Islet precursor cell (in vitro differentiated cells): ENCODE measurements at places on chromosomes 1 and 21.

- DNase-seq, result peak; percentile 88
These were observed 16.2 kb upstream of the TSNAX start for GRCh38 chr1:231512147-231512698.

DNA sequence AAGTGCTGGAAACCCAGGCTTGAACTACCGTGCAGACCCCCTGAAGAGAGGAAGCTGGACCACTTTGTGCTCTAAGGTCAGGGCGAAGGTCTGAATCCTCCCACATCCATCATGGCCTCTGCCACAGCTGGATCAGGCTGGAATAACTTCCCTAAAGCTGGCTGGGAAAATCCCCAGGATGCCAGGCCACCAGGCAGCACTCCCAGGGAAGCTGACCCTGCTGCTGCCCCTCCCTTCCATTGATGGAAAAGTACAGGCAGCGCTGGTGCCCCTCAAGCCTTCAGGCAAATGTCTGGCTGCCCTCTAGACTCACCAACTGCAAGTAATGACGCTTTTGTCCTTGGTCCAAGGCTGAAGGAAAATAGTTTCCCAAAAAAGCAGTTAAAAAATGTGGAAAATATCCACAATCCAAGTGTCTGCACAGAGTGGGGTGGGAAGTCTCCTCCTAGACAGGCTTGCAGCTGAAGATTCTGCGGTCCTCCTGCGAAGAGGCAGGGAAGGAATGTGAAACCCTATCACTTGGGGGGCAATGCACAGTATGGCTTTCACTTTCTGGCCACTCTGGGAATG, 39.9 kb upstream of the TSPAN2 start:
- DNase-seq, result peak; percentile 53

DNA sequence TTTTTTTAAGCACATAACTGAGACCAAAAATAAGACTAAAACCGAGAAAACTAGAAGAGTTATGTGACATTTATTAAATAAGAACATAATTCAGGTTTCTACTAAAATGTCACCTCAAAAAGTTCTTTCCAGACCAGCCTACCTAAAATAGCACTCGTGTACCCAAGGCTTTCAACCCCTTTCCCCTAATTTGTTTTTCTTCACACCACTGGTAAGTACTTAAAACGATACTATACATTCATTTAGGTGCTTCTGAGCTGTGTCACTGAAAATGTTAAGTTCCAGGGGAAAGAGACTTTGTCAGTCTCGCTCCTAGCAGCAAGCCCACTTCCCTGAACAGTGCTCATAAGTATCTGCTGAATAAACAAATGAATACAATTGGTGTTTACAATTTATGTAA, 6.8 kb downstream of the RRAGC start:
- DNase-seq, result no peak

GRCh38 chr1:8816831-8817411, 519 bp downstream of the RERE start:
- DNase-seq, result peak; percentile 63

DNA sequence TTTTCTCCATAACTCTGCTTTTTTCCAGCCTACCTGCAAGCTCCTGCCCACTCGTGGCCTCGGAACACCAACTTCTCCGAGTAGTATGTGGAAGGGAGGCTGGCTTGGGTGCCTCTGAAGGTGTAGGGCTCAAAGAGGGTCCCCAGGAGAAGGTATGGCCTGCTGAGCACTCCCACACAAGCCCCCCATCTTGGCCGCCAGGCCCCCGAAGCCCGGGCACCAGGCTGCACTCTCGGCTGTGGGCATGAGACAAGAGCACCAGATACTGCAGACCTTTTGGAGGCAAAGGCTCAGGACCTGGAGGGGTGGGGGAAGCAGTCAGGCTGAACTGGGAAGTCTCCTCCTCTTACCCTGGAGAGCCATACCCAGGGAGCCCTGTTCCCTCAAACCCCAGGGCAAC, 1.7 kb downstream of the ZNF692 start:
- DNase-seq, result no peak

DNA sequence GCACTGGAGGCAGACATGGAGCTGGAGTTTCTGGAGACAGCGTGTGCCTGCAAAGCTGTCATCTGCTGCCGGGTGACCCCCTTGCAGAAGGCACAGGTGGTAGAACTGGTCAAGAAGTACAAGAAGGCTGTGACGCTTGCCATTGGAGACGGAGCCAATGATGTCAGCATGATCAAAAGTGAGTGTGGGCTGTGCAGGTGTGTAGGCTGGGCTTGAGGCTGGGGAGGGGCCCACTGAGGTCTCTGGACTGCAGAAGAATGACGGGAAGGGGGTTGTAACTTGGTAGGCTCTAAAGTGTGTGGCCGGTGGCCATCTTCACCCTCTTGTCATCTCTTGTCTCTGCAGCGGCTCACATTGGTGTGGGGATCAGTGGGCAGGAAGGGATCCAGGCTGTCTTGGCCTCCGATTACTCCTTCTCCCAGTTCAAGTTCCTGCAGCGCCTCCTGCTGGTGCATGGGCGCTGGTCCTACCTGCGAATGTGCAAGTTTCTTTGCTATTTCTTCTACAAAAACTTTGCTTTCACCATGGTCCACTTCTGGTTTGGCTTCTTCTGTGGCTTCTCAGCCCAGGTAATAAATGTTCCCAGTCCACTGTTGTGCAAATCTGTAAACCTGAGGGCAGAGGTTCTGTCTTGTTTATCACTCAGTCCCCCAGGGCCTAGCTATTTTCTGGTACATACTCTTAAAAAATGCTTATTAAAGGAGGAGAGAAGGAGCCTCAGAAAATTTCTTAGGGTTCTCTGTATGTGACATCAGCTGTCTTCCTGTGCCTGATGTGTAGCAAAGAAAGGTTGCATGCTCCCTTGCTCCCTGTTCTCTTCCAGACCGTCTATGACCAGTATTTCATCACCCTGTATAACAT, 19.9 kb downstream of the ATP8B2 start:
- no peak for DNase-seq

DNA sequence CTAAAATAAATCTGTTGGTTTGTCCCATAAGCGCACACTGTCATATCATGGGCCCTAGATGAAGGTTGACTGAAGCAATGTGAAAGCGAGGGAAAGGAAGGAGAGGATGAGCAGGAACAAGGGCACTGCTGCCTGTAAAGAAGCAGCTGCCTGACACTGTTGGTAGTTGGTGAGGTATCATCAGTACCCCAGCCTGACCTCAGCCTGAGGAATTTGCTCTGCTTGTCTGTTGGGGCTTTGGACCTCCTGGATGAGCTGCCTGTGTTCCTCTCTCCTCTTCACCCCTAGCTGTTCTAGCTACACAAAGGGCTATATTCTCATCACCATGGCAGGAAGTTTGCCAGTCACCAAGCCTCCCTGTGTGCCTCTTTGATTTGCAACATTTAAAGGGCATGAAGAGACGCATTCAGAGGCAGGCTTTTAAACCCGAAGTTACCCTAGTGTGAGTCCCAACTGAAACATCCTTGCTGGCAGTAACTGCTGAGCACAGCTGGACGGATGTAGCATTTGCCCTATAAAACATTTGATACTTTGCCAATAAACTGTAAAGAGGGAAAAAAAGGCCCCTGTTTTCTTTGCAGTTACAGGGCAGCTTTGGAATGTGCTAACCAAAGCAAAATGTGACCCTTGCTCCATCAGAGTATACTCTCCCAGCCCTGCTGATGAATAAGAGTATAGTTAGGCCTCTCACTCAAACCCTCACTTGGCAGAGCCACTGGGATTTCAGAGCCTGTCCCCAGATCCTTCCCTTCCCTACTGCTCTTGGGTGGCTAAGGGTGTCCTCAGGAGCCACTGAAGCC, 22.2 kb upstream of the SPATA6 start:
- DNase-seq, result no peak

DNA sequence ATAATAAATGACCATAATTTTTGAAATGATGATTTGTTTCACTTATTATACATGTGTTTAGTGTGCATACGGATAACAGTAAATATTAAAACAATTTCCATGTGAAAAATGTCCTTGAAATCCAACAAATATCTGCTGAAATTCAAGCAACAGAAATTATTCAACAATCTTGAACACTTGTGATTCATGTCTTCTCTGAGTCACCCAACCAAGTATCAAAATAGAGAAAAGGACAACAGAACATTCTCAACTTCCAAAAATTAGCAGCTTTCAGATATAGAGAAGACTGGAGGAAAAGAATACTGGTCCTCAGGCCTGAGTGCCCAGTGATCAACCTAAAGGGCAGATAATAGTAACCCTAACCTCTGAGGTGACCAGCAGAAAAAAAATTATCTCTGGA, 90.8 kb downstream of the VAV3 start:
- no peak for DNase-seq

DNA sequence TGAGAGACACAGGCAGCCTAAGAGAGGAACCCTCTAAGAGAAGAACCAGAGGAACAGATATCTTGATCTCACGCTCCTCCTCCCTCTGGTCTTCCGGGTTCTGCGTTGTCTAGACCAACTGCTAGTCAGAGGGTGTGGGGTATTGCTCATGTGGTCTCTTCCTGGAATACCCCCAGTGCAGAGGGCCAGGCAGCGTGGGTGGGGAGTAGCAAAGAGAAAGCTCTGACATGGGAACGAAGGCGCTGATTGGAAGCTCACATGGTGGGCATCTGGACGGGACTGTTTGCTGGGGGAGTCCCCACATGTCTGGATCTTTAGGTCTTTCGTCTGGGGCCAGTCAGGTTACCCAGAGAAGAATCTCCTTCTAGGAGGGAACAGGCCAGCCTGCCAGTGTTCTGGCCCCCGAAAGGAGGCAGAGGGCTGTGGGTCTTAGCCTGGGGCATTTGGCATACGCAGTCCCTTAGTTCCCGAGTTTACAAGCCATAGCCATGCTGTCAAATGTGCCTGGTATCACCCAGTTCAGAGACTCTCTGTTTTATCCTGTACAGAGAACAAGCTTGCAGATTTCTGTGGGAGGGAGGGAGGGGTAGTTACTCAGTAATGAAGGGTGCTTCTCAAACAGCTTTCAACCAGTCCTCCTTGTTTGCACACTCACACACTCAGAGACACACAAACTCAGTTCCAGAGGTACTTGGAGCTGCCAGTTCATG, 18.3 kb upstream of the IL6R start:
- no peak for DNase-seq

DNA sequence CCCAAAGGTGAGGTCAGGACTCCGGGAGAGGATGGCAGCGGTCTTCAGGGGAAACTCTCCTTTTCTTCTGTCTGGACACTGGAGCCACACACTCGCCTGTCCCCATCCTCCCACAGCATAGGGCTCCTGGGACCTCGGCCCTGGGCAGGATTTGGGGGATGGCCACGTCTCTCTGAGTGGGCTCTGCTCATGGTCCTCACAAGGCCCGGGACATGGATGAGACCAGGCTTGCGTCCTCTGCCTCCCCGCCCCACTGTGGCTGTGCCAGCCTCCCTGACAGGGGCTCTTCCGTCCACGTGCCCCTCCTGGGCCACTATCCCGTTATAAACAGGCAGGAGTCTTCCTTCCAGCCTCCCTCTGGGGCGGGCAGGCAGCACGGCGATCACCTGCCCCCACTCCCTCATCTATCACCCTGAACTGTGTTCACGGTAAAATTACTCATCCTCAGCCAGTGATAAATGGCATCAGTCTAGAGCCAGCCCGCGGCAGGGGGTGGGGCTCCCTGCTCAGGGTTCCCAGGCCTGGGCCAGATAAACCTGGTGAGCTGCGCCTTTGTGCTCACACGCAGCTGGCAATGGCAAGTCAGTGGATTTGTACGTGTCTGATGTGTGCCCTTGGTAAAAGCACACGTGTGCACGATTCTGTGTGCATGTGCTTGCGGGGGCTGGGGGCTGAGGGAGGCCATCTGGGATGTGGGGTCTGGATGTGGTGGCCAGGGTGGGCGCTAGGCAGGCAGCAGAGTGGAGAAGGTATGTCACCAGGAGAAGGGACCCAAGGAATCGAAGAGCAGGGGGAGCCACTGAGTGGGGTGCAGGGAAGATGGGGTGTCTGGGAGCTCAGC, 12.6 kb upstream of the SAMD11 start:
- no peak for DNase-seq

DNA sequence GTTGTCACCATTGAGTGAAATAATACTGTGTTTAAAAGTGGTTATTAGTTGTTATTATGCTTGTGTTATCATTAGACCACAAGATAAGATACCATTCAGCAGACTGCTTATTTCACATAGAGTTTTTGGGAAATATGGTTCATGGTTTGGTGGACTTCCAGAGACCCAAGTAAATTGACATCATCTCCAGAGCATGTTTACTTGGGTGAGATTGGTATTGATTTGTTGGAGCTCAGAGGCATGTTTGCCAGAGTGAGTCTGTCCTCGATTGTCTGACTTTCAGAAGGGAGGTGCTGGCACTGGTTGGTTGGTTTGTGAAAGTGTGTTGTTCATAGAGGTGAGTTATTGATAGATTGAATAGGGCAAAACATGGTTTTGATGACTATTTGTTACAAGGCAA, 291.4 kb downstream of the TGFB2 start:
- no peak for DNase-seq

DNA sequence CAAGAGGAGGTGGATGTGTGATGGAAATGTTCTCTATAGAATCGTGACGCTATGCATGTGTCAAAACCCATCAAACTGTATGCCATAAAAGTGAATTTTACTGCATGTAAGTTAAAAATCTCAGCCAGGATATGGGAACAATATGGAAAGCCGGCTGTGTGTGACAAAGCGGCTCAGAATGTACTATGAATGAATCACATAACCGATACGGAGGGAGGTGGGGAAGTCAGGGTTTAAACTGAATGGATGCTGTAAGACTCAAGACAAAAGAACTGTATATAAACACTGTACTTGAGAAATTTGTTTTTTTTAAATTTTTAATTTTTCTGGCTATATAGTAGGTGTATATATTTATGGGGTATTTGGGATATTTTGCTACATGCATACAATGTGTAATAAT, 111.6 kb upstream of the PDE4B start:
- DNase-seq, result no peak

DNA sequence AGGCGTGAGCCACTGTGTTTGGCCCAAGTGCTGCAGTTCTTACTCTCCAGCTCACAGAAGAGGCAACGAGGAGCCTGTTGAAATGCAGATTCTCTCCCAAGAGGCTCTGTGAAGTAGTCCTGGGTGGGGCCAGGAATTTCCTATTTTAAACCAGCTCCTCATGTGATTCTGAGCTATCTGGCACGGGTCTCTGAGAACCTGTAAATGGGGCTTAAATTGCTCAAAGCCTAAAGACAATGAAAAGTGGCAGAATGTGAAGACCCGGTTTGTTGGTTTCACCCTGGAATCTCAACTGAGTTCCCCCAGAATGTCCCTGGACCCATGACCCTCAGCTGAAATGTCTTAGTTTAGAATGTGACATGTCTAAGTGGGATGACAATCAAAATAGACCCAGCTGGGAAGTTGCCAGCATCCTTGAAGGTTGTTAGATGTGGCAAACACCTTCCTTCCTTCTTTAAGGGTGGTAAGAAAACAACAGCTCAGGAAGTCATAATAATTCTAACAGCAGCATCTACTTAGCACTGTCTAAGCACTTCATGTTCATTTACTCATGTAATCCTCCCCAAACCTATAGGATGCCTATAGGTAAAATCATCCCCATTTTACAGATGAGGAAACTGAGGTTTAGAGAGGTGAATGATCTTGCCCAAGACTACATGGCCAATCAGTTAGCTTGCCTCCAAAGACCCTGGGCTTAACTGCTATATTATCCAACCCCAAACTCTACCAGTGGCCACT, 20.9 kb upstream of the ATP5PO start:
- no peak for DNase-seq

DNA sequence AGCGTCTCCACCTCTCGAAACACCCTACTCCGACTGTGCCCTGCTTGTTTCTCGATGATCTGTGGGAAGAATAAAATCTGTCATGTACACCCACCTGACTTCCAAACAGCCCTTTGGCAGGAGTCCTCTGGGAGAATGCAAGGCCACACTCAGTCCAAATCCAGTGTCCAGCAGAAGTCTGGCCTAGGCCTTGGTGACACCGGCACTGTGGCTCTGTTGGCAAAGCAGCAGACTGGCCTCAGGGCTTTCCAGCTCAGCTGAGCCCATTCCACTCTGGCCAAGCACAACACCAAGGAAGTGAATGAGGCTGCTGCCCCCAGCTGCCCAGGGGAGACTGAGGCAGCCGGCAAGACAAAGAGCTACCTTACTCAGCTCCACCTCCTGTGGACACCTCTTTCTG, 25.1 kb upstream of the KNCN start:
- no peak for DNase-seq
